Posterior cingulate gyrus (tissue), 11 donors: ENCODE measurements at places on chromosomes 6 and 20.

- DNase-seq, result no peak
Measured at GRCh38 chr6:92201618-92202017, 1217.7 kb downstream of the EPHA7 start.

GRCh38 chr6:53741034-53741823, 53.6 kb upstream of the LRRC1 start:
- no peak for DNase-seq

GRCh38 chr6:55825402-55826051, 49.9 kb downstream of the BMP5 start:
- DNase-seq, result no peak

DNA sequence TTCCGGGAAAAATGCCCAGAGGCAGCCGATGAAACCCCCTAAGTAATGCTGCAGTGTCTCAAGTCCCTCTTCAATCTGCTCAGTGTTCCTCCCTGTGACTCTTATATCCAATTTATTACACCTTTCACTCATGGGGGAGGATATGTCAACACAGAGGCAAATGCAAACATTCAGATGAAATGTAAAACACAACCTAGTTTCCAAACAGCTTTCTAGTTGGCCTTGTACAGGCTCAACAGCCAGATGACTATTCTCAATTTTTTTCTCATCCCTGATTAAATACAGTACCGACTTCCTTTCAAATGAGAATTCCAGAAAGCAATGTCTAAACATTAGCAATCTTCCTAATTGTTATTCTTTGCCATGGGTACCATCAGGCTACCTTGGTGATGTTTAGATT, 65.0 kb downstream of the BLOC1S5 start:
- DNase-seq, result no peak

GRCh38 chr6:33717934-33718455, 6.5 kb upstream of the UQCC2 start:
- DNase-seq, result peak; percentile 59

- no peak for DNase-seq
Measured at GRCh38 chr6:30670760-30671527, 1.9 kb downstream of the DHX16 start.

DNA sequence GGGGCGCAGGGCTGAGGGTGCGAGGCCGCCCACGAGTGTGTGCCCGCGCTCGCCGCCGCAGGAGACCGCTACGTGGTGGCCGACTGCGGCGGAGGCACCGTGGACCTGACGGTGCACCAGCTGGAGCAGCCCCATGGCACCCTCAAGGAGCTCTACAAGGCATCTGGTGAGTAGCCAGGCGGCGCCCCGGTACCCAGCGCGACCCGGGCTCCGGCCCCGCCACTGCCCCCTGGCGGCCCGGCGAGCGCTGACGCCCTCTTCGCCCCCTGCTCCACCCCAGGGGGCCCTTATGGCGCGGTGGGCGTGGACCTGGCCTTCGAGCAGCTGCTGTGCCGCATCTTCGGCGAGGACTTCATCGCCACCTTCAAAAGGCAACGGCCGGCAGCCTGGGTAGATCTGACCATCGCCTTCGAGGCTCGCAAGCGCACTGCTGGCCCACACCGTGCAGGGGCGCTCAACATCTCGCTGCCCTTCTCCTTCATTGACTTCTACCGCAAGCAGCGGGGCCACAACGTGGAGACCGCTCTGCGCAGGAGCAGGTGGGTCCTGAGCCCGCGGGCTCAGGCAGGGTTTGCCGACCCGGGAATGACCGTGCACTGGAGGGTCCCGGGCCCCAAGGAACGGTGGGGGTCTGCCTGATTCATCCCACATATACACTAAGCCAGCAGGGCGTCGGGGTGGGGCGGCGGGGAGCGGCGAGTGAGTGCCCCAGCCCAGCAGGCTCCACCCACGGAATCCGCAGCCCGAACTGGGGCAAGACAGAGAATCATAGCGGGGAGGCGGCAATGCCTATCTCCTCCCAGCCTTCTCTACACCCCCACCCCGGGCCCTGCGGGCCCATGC, 17.4 kb downstream of the HSPA12B start:
- no peak for DNase-seq

DNA sequence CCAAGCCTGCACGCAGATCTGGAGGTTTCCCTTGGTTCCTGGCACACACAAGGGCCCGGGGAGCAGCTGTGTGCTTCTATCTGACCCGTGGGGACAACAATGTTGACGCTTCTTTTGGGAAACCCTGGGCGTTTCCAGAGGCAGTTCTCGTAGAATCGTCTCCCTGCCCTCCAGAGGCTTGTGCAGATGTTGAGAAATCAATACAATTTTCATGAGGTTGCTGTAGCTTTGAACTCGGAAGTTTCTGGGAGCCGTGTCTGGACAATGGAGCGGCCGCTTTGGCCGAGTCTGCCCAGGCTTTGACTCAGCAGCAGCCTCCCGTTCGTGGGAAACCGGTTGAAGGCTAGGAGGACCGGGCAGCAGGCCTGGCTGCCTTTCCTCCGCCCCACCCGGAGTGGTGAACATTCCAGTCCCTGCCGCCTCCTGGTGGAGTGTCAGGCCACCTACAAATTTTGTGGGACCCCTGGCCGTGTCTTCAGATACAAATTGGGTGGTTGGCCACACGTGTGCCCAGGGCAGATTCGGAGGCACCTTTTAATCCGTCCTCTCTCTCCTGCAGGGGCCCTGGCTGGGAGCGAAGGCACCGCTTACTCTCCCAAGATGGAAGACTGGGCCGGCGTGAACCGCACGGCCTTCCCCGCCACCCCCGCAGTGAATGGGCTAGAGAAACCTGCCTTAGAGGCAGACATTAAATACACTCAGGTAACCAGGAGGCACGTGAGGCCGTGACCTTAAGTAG, 2.7 kb downstream of the PAX1 start:
- no peak for DNase-seq
